ENCODE measurements at places on chromosomes 12 and 14.

DNA sequence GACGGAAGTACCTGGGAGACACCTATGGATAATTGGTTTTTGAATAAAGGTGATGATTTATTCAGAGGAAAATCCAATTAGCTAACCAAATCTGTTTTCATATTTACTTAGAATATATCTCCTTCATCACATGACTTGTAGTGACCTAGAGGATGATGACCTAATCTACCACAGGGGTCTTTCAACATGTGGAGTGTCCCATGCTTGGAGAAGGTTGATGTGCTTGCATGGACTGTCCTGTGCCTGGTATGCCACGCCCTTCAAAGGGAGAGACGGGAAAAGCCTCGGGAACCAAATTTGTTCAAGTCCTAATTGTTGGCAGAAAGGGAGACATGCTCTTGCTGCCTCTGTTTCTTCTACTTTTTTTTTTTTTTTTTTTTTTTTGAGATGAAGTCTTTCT is 11.8 kb upstream of the PAPLN start:
- no peak for DNase-seq

DNA sequence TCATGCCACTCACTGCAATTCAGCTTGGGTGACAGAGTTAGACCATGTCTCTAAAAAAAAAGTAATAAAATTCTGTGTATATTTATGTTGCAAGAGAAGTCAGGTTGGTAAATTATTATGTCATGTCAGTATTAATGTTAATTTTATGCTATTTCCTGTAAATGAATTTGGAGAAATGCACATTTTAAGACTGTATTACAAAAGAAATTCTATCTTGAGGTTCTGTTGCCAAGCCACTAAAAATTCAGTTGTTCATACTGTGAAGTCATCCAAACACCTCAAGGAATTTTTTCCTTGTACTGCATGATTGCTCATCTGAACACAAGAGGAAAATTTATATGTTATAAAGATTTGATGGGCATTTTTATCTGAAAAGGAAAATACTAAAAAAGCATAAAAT is 23.3 kb upstream of the HMGA2 start:
- DNase-seq, result peak; percentile 57

GRCh38 chr12:70048521-70049250 is 194.5 kb upstream of the CNOT2 start:
- no peak for DNase-seq

- DNase-seq, result peak; percentile 11
Observed at GRCh38 chr12:38664661-38665269, 240.6 kb downstream of the CPNE8 start.

GRCh38 chr12:89839444-89839843 is 130.8 kb upstream of the ATP2B1 start:
- no peak for DNase-seq

- no peak for DNase-seq
Observed at GRCh38 chr14:22888662-22889061, 5.6 kb downstream of the REM2 start.

- no peak for DNase-seq
Observed at GRCh38 chr12:70948976-70949336, 28.4 kb upstream of the PTPRR start.

DNA sequence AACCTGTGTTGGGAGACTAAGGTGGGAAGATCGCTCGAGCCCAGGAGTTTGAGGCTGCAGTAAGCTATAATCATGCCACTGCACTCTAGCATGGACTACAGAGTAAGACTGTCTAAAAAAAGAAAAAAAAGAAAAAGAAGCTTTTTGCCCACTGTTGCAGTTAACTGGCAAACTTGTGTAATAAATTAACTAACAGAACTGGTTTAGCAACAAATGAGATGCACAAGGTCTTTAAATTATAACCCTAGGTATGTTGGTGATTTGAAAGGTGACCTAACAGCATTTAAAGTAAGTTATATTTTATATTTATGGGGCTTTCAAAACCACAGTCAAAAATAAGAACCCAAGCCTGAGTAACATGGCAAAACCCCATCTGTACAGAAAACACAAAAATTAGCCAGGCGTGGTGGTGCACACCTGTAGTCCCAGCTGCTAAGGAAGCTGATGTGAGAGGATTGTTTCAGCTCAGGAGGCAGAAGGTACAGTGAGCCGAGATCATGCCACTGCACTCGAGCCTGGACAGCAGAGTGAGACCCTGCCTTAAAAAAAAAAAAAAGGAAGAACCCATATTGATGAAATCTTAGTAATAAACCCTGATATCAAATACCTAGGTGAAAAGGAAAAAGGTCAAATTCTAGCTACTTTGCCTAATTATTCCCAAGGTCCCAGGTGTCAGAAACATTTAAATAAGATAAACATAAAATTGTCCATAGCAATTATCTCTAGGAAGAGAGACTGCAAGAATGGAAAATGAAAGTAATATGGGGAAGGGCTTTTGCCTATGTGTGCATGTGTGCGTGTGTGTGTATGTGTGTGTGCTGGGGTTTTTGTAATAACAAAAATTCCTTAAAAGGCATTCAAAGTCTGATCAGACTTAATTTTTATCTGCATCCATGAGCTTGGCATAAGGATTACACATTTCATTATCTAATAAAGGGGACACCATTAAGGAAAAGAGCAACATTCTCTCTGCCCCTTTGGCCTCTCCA is 15.4 kb downstream of the SYNE2 start:
- peak; percentile 16 for DNase-seq

- no peak for DNase-seq
Observed at GRCh38 chr12:70989232-70989631, 68.7 kb upstream of the PTPRR start.

DNA sequence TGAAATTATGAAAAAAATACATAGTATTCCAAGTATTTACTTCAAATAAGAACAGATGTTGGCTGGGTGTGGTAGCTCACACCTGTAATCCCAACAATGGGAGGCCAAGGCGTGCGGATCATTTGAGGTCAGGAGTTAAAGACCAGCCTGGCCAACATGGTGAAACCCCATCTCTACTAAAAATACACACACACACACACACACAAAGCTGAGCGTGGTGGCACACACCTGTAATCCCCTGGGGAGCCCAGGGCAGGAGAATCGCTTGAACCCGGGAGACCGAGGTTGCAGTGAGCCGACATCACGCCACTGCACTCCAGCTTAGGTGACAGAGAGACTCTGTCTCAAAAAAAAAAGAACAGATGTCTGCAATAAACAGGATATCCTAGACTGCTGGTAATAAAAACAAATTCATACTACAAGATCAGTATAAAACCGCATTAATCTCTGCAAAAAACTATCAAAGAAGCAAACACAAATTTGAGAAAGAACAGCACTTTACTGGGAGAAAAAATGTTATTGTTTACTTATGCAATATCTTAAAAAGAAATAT is 23.8 kb downstream of the EEA1 start:
- no peak for DNase-seq

GRCh38 chr14:78519863-78520262 is 349.7 kb downstream of the NRXN3 start:
- peak; percentile 57 for DNase-seq
